ENCODE measurements at places on chromosomes 6 and 20. TPM values are rescaled to one million over a fixed set of nuclear protein-coding genes. Genes with fewer than 3 reads are reported as not detected.

The PDE7B gene
- total RNA-seq = 1.1 TPM

DNA sequence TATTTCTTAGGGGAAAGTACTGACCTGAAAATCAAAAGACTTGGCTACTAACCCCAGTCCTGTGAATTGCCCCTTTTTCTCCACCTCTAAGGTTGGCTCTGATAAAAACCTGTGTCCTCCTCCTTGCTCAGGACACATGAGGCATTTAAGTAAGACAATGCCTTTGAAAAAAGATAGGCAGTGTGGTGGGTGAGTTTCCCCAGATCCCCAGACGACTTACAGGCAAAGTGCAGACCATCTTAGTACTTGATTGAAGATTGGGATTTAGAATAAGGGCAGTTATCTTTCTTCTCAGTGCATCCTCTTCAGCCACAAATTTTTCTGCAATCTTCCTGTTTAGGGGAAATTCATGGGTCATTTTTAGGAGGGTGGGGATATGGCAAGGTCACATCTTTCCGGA lies 87.8 kb downstream of the KIZ start:
- no peak for DNase-seq
- no peaks in the 10 kb centered on the region for H3K27me3 ChIP-seq
- H3K4me3 ChIP-seq = no peak overlapping the region
- H3K27ac ChIP-seq = no peak overlapping the region

DNA sequence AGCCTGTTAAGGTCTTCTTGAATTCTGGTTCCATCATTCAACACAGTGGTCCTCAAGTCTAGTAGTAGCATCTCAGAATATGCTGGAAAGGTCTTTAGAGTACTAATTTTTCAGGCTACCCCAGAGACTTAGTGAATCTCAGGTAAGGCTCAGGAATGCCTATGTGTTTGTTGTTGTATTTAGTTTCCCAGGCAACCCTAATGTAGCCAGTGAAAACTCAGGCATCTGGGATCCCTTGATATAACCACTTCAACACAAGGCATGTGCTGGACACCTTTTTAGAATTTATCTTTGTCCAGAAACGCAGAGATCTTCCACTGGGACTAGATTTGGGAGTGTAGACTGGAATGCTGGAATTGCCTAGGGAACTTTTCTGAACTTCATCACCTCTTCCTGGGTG lies 597.9 kb upstream of the FLRT3 start:
- H3K36me3 ChIP-seq = no peaks in the 10 kb centered on the region
- H3K27me3 ChIP-seq = no peaks in the 10 kb centered on the region
- no peak for DNase-seq
- no peak overlapping the region for H3K4me3 ChIP-seq
- H3K27ac ChIP-seq = no peak overlapping the region

DNA sequence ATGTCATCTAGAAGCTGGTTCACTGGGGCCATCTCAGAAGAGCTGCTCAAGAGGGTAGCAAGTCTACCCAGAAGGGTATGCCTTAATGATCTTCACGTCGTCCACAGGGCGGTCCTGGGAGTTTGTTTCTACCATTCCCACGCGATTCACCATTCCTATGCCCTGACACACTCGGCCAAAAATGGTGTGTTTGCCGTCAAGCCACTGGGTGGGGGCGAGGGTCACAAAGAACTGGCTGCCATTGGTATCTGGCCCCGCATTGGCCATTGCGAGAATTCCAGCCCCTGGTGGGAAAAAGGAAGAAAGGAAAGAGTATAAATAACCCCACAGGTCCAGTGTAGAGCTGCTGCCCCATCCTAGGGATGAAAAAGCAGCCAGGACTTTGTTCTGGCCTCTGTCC lies 16.5 kb upstream of the CPNE5 start:
- H3K36me3 ChIP-seq = peaks cover 46% of the 10 kb centered on the region
- no peaks in the 10 kb centered on the region for H3K27me3 ChIP-seq

DNA sequence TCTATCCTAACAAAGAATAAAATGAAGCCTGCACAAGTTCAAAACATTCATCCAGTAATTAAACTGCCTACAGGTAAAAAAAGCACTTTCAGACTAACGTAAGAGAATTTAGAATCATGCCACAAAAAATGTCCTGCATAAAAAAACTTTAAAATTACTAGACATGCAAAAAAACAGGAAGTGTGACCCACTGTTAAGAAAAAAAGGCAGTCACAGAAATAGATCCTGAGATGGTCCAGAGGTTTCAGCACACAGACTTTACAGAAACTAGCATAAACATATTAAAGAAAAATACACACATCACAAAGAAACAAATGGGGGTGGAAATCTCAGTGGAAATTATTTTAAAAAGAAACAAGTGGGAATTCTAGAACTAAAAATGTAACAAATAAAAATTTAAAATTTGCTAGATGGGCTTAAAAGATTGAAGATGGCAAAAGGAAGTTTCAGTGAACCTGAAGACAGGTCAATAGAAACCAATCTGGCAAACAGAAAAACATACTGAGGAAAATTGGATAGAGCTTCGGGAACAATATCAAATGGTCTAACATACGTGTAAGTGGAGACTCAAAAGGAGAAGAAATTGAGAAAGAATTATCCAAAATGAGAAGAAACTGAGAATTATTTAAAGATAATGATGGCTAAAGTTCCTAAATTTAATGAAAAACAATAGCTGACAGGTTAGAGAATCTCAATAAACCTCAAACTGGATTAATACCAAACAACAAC lies 3.4 kb upstream of the ZNF133 start:
- H3K27ac ChIP-seq = no peak overlapping the region
- H3K4me1 ChIP-seq = peaks cover 11% of the 10 kb centered on the region

Measured in activated CD4-positive, alpha-beta T cell treated with anti-CD3 and anti-CD28 coated beads for 36 hours (primary cell).